Right ventricle myocardium superior (tissue), 1 donor: ENCODE measurements at places on chromosomes 4 and X.

GRCh38 chrX:20414762-20415445 is 148.2 kb upstream of the RPS6KA3 start:
- no peak for DNase-seq

- DNase-seq: no peak
Measured at GRCh38 chr4:154739111-154739510, 4.7 kb upstream of the LRAT start.

DNA sequence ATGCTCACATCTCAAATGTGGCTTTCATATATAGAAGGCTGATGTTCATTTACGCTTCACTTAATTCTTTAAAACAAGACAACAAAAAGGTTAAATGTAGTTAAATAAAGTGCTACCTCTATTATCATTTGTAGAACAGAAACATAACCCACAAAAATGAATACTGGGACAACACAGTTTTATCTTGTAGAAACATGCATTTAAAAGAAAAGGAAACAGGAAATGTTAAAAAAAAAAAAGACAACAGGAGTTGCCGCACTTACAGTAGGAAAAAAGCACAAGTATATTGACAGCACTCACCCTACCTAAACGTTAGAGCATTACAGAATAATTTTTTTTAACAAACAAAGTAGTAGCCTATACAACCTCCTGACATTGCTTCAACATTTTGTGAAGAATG is 4.8 kb downstream of the THOC2 start:
- no peak for DNase-seq

DNA sequence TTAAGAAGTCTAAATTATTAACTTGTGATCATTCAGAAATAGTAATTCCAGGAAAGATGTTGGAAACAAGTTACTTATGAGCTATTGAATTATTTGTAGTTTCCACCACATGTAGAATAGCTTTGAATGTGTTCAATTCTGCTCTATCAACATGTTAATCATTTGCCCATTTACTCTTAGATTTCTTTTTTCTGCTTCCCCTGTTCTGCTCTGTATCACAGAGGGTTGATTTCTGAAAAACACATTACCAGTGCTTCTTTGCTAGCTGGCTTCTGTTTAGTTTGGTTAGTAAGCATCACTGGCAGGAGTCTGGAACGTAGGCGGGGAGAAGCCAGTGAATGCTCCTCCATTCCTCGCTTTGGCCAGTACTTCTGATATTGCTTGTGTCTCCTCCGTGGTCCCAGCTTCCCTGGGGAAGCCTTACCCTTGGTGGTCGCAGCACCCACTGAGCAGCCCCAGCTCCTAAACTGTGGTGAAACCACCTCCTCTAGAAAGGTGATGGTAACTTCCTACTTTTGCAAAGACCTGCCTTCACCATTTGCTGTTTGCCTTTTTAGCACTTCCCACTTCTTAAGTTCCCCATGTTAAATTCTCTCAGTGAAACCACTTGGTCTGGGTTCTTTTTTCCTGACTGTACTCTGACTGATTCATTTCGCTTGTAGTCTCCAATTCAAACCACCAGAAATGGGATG is 40.3 kb upstream of the GALNT7 start:
- no peak for DNase-seq

GRCh38 chrX:9153300-9153699 is 119.4 kb upstream of the FAM9B start:
- DNase-seq: no peak
